ENCODE measurements at places on chromosomes 2 and 18. TPM values are rescaled to one million over a fixed set of nuclear protein-coding genes. Genes with fewer than 3 reads are reported as not detected.

- DNase-seq: no peak
Observed at GRCh38 chr2:230929381-230930148, 4.5 kb upstream of the GPR55 start.

- no peak for DNase-seq
Observed at GRCh38 chr2:48428449-48428848, 101.5 kb upstream of the STON1 start.

The REG3A gene
- total RNA-seq: not detected

GRCh38 chr18:23229472-23229871 is 94.2 kb downstream of the CABLES1 start:
- DNase-seq: no peak

GRCh38 chr2:231527955-231528635 is 2.1 kb downstream of the NMUR1 start:
- DNase-seq: no peak

- DNase-seq: no peak
Observed at GRCh38 chr2:11320698-11321492, 23.5 kb downstream of the ROCK2 start.

DNA sequence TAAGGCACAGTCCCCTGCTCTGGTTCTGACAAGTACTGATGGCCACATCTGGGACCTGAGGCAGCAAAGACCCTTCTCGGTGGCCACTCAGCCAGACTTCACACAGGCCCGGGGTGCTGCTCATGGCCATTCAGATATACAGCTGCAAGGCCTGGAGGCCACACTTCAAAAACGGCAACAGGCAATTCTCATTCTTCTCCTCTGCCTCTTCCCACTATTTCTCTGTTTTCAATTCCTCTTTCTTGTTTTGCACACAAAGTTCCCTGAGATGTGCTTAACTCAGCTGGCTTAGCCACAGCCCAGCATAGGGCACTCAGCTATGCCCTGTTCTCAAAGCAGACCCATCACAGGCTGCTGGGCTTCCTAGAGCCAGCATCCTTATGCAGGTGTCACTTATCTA is 29.9 kb downstream of the PTPN18 start:
- DNase-seq: no peak

- DNase-seq: no peak
Observed at GRCh38 chr2:30373881-30374302, 73.2 kb upstream of the LCLAT1 start.

Measured in liver (tissue), 10 donors.